NCI-H446 (cell line): ENCODE measurements at places on chromosomes 11 and 22.

DNA sequence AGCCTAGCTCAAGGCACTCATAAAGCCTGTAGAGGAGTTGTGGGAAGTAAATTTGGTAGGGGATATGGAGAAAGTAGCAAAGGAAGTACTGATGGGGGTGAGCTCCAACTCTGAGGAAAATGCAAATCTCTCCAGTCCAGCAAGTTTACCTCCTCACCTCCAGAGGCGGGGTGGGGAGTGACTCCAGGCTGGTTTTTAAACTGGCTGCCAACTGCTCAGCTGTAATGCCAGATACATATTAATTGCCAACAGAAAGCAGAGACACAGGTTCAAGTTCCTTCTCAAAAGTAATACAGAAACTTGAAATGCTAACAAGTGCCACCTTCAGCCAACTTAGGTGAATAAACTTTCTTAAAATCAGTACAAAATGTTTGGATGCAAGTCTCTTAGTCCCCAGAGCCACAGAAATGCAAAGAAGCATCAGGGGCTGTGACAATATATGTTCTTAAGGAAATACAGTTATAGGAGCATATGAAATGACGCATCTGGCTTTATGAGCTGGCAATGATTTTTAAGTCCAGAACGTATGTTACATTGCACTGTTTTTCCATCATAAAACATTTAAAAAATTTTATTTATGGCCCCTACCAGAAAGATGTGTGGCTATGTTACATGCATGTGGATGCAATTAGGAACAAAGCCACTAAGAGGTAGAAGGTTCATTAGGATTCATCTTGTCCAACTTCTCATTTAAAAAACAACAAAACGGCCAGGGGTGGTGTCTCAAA is 436.4 kb upstream of the CCDC90B start:
- no peak for DNase-seq

GRCh38 chr11:5818245-5818886 is 9.6 kb downstream of the OR52N2 start:
- DNase-seq, result no peak

GRCh38 chr11:91178366-91178765 is 955.5 kb upstream of the CHORDC1 start:
- DNase-seq, result no peak

DNA sequence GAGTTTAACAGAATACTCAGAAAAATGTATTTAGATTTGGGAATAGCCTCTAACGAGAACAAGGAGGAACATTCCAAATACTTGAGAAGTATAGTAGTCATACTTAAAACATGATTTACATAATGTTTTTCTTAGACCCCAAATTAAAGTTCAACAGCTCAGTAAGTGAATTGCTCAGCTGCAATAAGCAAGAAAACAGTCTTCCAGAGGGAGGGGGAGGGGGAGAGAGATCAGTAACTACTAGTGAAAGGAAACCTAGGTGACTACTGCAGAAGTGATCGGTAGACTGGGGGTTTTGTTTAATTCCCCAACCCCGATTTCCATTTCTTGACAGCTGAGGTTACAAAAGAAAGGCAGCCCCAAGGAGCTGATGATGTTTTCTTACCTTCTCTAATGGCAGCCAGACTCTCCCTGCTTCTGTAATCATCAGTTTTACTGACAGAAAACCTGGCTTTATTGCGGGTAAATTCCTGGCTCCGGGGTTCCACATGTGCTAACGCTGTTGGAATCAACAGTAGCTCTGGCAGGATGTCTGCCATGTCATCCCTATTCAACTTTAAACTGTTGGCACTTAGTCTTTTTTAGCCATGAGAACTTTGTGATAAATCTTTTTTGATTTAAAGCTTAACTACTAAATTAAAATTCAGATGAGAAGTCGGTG is 82.4 kb upstream of the BIRC3 start:
- DNase-seq, result no peak

- DNase-seq, result no peak
Measured at GRCh38 chr11:102317768-102318103, 452 bp downstream of the BIRC3 start.

DNA sequence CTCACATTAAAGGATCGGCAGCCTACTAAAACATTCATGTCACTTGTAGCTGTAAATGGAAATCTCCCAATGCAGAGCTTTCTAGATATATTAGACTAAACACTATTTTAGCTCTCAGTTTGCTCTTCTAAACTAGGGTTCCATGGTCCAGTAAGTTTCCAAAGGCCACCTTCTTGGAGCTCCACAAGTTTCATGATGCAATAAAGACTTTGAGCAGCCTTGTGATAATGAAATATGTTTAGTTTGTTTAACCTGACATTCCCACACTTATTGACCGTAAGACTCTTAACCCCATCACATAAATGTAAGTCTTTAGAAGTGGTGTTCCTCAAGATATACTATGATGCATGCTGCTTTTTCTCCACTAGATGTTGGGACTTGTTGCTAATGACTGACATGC is 87.7 kb downstream of the TRIM44 start:
- DNase-seq, result no peak

- no peak for DNase-seq
Measured at GRCh38 chr11:111450480-111451320, 61.5 kb downstream of the BTG4 start.

GRCh38 chr11:106070606-106071005 is 6.5 kb downstream of the KBTBD3 start:
- no peak for DNase-seq

GRCh38 chr11:13535819-13536218 is 40.0 kb upstream of the PTH start:
- no peak for DNase-seq

DNA sequence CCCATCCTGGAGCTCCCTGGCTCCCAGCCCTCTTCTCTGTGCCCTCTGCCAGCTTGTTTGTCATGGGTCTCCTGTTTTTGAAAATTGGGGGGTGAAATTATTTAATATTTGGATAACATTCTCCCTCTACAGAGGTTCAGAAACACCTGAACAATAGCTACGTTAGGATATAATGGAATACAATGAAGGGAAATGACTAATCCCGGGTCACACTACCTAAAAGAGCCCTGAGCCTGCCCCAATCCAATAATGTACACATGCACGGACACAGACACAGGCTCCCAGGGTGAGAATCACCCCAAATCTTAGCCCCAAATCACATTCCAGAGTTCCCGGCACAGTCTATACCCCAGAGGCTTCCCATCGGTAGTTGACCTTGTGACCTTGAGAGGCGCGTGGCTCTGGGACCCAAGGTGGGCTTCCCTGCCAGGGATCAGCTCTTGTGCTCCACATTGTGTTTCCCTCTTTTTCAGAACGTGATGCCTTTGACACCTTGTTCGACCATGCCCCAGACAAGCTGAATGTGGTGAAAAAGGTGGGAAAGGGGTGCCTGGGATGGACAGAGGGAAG is 135.5 kb downstream of the PARVA start:
- DNase-seq, result no peak

GRCh38 chr11:12187399-12187798 is 77.0 kb downstream of the MICAL2 start:
- no peak for DNase-seq

DNA sequence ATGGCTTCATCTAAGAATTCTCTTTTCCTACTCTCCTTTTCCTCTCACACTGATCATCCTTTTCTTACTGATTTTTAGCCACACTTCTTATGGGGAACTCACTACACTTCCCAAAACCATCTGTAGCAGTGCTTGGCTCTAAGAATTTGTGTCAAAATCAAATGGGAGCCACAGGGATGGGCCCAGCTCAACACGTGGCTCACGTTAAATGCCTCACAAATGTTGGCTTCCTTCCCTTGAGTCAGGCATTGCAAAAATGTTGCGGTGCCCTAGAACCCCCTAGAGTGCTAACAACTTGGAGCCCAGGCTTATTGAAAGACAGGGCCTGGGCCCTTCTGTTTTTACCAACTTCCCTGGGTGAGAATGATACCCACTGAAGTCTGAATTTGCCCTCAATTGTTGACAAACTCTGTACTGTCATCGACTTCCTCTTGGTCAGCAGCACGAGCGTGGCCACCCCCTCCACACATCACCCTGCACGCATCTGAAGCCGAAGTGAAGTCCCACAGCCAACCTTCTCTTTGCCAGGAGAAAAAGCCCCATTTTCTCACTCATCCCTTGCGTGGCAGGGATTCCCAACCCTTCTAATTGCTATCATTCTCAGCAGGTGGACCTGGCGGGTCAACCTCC is 69.7 kb downstream of the ELFN2 start:
- DNase-seq, result no peak

- no peak for DNase-seq
Measured at GRCh38 chr11:69127081-69127850, 28.5 kb upstream of the SMIM38 start.

GRCh38 chr11:64120951-64121569 is 44.9 kb downstream of the MACROD1 start:
- DNase-seq, result peak; percentile 87

- no peak for DNase-seq
Measured at GRCh38 chr11:126034039-126034932, 28.4 kb downstream of the CDON start.

DNA sequence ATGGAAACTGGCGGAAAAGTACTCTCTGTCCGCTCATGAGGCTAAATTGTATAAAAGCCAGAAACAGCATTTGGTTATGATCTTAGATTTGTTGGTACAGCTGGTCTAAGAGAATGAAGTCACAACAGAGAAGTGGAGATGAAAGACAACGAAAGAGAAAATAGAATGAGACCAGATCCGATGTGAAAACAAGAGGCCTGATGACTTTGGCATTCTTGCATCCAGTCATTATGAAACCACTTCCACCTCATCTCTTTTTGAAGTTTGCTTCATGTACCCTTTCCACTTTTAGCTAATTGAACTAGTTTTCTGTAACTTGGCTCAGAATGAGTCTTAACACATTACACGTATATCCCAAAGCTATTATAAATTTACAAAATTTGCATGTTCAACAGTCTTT is 1431.7 kb downstream of the LRRC4C start:
- DNase-seq, result no peak

- no peak for DNase-seq
Measured at GRCh38 chr11:38598418-38598817, 2000.4 kb upstream of the RAG2 start.

DNA sequence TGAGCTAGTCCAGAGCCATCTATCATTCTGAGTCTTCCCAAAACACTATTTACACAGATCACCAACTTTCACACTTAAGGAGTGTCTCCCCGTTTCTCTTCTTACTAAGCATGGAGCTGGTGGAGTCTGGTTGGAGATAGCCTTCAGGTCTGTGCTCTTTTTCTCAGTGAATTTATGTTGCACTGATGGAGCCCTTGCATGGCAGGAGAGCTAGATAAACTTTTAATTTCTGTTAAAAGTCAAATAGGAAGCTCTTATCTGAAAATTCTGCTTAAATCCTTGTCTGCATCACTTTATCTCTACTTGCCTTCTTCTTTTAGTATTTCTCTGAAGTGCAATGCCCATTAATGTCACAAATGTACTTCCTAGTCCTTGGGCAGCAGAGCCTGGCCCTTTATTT is 63.4 kb downstream of the ST3GAL4 start:
- no peak for DNase-seq

DNA sequence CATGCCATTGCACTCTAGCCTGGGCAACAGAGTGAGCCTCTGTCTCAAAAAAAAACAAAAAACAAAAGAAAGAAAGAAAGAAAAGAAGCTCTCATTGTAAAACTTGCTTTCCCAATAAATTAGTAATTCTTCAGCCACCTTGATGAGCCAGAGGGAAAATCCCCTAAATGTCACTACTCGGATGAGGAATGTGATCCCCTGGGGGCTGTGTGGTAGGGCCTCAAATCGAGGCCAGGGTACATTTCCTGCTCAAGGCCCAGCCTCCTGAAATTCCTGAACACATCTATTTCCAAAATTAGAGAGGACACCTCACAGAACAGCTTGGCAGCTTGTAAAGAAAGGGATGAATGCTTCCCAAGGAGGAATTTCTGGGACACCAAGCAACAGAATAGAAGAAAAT is 147.1 kb upstream of the SESN3 start:
- DNase-seq, result no peak

GRCh38 chr11:17799147-17799546 is 64.6 kb downstream of the KCNC1 start:
- DNase-seq, result no peak

DNA sequence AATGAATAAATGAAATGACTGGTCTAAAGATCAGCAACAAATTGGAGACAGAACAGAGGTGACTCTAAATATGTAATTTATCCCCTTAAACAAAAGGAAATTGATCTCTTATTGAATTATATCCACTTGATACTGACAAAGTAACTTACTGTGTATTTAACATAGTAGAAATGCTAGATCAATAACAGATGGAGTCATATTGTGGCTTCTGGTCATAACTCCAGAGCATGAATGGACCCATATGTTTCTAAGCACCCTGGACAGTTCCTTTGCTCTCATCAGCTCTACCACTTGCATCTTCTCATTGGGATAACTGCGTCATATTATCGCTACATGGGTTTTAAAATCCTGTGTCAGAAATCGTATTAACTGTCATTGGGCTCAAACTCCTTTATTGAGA is 222.3 kb downstream of the ETS1 start:
- DNase-seq, result no peak

GRCh38 chr11:7004482-7004881 is 15.7 kb downstream of the ZNF214 start:
- DNase-seq, result no peak

DNA sequence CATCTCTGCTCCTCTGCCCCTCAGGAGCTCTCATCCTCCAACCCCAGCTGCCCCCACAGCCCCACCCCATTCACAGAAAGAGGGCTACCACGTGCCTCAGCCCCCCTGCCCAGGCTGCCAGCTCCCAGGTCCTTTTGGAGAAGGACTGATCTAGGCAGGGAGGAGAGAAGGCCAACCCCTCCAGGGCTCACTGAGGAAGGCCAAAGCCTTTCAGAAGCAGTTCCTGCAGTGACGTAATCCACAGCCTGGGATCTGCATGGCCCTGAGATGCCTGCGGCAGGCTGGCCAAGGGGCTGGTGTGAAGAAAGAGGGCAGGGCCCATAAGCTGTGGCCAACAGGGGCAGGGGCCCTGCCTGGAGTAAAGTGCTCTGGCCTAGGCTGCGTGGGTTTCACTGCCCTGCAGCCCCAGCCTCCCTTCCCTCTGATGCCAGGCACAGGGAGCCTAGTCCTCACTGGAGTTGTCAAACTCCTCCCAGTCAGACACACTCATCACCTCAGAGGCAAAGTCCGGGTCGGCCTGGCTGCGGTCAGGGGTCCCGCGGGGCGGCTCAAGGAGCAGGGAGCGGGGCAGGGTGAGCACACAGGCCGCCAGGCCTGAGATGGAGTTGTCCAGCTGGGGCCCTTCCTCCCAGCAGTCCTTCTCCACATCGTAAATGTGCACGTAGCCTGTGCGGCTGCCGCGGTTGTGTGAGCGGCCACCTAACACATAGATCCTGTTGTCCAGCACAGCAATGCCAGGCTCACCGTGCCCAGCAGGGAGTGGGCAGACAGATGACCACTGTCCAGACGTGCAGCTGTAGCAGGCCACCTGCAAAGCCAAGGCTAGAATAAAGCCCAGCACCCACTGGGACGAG is 4.2 kb upstream of the SCARF2 start:
- DNase-seq, result no peak

DNA sequence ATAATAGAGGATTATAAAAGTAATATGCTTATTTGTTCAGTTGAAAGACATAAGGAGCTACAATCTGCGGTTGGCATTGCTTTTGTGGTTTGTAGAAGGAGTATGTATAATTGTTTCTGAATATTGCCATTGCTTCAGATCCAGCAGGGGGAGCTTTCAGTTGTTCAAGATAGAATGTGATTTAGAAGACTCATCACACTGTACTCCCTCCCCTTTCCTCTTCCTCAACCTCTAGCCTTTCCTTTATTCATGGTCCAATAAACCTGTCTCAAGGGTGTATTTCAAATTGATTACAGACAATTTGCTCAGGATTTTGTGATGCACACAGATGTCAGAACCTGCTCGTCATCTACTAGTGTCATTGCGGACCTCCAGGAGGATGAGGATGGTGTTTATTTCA is 9.8 kb downstream of the PRMT3 start:
- DNase-seq, result peak; percentile 19

- no peak for DNase-seq
Measured at GRCh38 chr22:22681221-22681739, 36.9 kb downstream of the GGTLC2 start.
